ENCODE measurements at places on chromosomes 4 and X.
A peak's percentile ranks its signal among the peaks of the same experiment; 100 is the strongest.

- DNase-seq, result no peak
Observed at GRCh38 chr4:165288226-165288625, 39.2 kb upstream of the MSMO1 start.

- DNase-seq, result no peak
Observed at GRCh38 chr4:52755426-52755825, 4.2 kb upstream of the ERVMER34-1 start.

DNA sequence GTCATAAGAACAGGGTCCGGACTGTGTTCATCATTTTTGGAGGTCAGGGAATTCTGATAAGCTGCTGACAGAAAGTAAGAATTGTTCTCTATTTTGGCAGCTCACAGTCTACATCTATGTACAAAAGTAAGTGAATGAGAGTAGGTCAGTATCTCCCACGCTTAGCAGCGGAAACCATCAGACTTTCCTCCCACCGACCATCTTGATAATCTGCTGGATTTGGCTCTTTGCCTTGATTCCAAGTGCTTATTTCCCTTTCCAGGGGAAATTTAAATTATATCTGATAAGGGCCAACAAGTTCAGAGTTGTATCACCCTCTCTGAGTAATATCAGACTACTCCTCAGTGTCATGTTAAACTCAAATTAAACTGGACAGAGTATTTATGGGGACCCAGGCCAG lies 118.0 kb downstream of the CAMK2D start:
- DNase-seq, result no peak

- no peak for DNase-seq
Observed at GRCh38 chr4:21869978-21870745, 78.4 kb downstream of the KCNIP4 start.

- DNase-seq, result peak; percentile 32
Observed at GRCh38 chrX:15973299-15973698, 118.7 kb upstream of the AP1S2 start.

GRCh38 chr4:153222707-153223426 lies 18.6 kb downstream of the TRIM2 start:
- DNase-seq, result peak; percentile 26

GRCh38 chrX:149383852-149384251 lies 121.3 kb downstream of the IDS start:
- DNase-seq, result no peak

- no peak for DNase-seq
Observed at GRCh38 chr4:150656891-150657290, 74.9 kb downstream of the MAB21L2 start.

DNA sequence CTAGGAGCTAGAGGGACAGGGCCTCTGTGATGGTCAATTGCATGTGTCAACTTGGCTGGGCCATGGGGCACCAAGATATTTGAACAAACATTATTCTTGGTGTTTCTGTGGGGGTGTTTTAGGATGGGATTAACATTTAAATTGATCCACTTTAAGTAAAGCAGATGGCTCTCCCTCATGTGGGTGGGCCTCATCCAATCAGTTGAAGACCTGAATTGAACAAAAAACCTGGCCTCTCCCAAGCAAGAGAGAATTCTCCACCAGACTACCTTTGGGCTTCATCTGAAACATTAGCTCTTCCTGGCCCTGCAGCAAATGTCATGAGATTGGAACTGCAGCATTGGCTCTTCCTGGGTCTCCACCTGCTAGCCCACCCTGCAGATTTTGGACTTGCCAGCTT lies 207.1 kb upstream of the ATP6AP2 start:
- no peak for DNase-seq

DNA sequence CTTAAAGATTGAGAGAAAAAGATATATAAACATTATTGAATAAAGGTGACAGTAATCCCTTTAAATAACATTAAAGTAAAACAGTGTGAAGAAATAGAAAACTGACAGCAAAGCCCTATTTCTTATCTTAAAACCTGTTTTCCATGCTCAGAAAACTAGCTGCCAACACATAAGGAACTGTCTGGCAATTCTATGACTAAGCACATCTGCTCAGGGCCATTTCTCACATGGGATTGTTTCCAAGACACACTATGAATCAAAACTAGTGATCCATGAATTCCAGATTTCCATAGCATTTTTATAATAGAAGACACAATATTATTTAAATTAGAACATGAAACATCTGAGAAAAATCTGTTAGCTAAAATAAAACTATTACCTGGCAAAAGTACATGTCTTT lies 113.4 kb downstream of the SCLT1 start:
- DNase-seq, result no peak

GRCh38 chrX:119816300-119816699 lies 24.9 kb upstream of the RPL39 start:
- DNase-seq, result no peak

GRCh38 chrX:119399772-119400101 lies 601 bp downstream of the SLC25A43 start:
- DNase-seq, result no peak

DNA sequence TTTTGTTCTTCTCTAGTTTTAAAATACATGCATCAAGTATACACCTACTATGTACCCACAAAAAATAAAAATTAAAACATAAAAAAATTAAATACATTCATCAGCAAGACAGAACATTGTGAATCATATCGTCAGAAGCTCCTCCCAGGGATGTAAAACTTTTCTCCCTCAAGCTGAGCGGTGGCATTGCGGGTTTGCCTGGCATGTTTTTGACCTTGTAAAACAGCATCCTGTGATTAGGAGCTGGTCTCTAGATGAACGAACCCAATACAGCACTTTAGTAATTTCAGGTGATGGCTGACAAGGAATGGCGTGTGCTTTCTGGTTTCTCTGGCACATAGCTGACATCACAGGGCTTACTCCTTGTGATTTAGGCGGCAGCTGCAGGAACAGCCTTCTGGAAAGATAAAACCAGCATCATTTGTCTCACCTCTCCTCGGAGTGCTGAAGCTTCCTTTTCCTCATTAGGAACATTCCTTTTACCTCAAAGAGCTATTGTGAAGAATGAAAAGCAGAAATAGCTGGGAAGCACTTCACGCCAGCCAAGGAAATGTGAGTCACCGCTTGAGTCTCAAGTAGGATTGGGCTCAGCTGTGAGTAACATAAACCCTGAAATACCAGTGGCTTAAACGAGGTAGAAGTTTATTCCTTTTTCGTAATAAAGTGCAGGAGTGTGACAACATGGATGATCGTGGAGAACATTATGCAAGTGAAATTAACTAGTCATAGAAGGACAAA lies 44.3 kb downstream of the NYX start:
- DNase-seq, result no peak

GRCh38 chrX:56764975-56765791 lies 36.1 kb downstream of the NBDY start:
- peak; percentile 70 for DNase-seq

DNA sequence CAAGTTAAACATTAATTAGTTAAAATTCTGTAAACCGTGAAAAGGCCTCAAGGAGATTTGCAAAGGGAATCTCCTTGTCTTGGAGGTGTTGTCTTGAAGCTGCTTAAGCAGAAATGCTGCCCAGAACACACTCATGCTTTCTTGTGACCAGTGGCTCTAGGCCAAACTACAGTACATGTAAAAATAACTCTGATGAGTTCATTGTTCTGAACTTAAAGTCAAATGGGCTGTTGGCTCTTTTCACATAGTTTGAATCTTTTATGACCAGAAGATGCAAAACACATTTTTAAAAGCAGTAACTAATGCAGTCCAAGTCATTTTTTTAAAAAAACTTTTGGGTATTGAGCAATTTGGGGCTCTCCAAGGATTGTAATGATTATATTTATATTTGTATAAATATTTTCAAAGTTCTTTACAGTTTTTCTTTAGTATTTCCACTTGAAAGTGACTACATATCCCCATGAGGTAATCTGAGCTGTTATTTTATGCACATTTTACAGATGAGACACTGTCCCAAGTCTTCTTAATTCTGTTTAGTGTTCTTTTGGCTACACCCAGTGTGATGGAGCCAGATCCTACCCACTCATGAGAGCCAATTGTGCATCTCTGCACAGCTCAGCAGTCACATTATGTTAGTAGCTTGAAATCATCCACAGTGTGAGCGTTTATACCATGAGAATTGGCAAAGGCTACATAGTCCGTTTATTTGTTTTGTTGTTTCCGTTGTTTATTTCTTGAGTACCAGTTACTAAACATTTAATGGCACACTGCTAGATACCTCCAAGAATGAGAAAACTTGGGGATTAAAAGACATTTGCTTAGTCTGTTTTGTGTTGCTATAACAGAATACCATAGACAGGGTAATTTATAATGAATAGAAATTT lies 112.8 kb upstream of the ATXN3L start:
- no peak for DNase-seq

GRCh38 chr4:54509057-54509456 lies 148.7 kb upstream of the KIT start:
- no peak for DNase-seq

GRCh38 chr4:114603497-114603896 lies 4.9 kb downstream of the UGT8 start:
- DNase-seq, result no peak

DNA sequence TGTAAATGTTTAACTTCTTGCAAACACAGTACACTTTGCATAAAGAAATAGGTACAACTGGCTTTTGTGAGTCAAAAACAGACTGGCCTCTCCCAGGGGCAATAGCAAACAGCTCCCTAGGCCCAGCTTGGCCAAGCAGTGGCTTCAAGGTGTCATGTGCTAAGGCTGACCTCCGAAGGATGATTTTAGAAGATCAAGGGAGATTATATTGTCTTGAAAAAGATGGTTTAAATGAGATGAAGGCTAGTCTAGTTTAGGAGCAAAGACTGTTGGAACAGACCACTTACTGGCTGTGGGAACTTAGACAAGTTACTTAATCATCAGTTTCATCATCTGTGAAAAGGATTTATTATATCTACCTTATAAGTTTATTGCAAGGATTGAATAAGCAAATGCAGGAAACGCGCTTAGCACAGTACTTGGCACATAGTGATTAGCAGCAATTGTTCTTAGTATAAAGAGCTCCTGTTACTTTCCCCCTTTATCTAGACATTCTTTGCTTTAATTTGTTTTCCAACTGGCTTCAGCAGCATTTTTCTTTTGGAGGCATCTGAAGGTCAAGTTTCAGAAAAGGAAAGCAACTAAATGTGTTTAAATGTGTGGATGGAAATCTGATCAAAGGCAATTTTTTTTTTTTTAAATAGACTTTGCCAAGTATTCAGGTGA lies 17.2 kb downstream of the ANXA3 start:
- DNase-seq, result no peak

GRCh38 chr4:1171311-1172227 lies 814 bp downstream of the SPON2 start:
- peak; percentile 53 for DNase-seq

GRCh38 chrX:71636438-71637252 lies 18.3 kb upstream of the CXCR3 start:
- no peak for DNase-seq

- DNase-seq, result no peak
Observed at GRCh38 chr4:141870152-141870551, 233.8 kb downstream of the IL15 start.

DNA sequence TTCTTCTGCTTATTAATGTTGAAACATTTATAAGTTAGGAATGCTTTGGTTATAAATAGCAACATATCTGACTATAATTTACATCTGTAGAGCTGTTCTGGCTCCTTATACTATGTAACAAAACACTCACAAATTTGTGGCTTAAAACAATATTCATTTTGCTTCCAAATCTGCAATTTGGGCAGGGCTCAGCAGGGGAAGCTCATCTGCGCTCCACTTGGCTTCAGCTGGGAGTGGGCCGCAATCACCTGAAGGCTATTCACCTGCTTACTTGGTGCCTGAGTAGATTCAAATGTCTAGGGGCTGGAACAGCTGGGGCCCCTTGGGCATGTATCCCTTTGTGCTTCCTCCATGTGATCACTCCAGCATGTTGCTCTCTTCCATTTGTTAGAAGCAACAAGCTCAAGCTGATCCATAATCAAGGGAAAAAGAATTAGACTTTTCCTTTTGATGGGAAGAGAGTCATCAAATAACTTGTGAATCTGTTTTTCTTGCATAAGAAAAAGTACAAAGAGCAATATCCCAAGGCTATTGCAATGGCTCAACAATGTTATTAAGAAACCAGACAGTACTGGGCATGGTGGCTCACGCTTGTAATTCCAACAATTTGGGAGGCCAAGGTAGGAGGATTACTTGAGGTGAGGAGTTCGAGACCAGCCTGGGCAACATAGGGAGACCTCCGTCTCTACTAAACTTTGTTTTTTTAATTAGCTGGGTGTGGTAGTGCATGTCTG lies 34.8 kb upstream of the CBR4 start:
- no peak for DNase-seq

DNA sequence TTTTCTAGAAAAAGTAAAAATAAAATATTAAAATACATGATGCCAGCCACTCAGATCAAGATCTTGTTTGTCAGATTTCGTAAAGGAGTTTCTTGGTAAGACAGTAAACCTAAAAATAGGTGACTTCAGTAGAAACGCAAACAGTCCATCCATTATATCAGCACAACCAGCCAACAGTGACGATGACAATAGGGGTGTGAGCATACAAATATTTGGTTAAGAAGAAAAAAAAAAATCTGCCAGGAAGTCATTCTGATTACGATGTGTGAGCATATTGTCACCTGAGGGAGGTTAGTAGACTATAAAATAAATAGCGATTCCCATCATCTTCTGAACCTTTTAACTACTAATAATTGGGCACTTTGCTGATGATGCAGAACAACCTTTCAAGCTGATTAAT lies 37.6 kb downstream of the SLC7A11 start:
- no peak for DNase-seq

DNA sequence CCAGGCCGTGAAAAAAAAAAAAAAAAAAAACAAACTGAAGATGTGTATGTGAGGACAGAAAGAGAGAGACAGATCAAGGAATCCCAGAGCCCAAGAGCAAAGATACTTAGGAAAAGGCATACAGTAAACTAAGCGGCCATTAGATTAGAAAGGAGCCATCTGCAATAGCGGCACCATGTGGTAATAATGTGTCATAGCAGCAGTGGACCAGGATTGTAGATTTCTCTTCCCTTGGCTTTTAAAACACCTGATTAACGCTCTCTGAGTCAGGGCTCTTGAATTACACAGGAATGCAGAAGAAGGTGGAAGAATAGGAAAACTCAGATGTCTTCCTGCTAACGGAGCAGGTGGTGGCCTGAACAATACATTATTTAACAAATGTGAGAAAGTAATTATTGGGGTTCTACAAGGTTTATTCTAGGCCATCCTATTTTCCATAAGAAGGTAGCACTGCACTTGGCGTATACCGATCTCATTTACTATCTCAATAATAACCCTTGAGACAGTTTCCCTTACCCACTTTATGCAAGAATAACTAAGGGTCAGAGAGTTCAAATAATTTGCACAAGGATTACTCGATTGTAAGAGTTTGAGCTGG lies 182.7 kb downstream of the KCNIP4 start:
- DNase-seq, result peak; percentile 37

Data from activated CD4-positive, alpha-beta T cell treated with anti-CD3 and anti-CD28 coated beads, Interleukin-10, Interleukin-2, amounts not matched to agents 100 ng/mL and 50 ng/mL, durations not matched to agents 16 hours and 8 hours (primary cell).